ENCODE measurements at places on chromosomes 5 and 9. TPM values are rescaled to one million over a fixed set of nuclear protein-coding genes. Genes with fewer than 3 reads are reported as not detected.

DNA sequence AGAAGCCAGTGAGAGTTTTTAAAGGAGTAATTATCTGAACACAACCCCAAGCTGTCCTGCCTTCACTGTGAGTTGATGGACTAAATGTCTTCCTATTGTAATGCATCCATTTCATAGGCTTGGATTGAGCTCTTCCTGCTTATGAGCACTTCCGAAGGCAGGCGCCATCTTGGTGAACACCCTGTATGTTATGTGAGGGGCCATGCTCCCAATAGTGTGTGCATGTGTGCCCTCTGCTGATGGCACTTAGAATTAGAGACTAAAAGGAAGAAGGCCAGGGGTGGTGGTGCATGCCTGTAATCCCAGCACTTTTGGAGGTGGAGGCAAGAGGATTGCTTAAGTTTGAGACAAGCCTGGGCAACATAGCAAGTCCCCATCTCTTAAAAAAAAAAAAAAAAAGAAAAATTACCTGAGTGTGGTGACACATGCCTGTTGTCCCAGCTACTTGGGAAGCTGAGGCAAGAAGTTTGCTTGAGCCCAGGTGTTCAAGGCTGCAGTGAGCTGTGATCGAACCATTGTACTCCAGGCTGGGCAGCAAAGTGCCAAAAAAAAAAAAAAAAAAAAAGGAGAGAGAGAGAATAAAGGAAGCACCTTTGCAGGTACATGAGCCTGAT lies 65.0 kb downstream of the C9orf152 start:
- DNase-seq: peak; percentile 37

DNA sequence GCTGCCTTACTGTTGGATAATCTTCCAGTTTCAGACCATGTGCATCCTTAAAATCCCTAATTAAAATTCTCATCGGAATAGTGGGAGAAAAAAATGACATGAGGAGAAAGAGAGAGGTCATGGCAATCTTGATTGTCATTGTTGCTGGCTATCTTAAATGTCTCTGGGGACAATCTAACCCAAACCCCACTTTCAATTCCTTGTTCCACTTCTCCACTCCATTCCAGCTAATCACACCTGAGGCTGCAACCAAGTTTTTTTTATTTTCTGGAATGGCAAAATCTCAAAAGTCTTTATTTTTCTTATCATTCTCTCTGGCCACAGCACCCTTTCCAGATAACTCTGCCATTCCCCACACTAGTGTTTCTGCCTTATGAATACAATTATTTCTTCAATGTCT lies 171.9 kb upstream of the RASA1 start:
- no peak for DNase-seq

DNA sequence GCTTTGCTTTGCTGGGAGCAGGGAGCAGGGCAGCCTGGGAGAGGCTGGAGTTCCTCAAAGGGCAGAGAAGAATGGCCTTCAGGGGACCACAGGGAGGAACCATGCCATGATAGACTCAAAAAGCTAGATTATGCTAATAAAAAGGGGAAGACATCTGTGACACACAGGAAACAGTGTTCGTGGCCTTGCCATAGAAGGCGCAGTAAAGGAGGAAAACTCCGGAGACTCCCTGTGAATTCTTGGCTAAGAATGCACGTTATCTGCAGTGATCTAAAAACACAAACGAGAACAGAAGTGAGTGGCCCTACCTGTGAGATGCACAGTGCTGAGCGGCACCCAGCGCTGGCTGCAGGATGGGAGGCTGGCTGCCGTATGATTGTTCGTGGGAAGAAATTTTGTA lies 15.9 kb upstream of the LTC4S start:
- DNase-seq: no peak

The SPINK7 gene
- not detected for total RNA-seq

GRCh38 chr9:87502391-87503221 lies 4.9 kb downstream of the DAPK1 start:
- DNase-seq: no peak

The SPATA31D4 gene
- not detected for total RNA-seq

- no peak for DNase-seq
Observed at GRCh38 chr5:113024076-113024697, 47.6 kb downstream of the DCP2 start.

- DNase-seq: no peak
Observed at GRCh38 chr5:14138608-14139540, 4.3 kb upstream of the TRIO start.

DNA sequence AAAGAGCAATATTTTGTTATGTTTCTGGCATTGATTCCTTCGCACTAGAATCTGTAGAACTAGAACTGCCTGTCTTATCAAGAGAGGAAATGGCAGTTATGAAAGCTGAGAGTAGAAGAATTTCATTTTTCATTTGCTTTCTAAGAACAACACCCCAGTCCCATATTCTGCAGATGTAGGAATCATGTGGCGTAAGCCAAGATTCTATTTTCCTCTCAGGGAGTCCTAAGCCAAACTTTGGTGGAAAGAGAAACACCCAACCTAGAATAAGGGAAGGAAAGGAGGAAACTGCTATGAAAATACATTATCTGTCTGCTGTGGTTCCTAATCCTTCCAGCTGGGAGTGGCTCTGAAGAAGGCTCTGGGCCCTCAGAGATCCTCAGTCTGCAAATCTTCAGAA lies 1176.9 kb upstream of the C9orf72 start:
- DNase-seq: no peak

DNA sequence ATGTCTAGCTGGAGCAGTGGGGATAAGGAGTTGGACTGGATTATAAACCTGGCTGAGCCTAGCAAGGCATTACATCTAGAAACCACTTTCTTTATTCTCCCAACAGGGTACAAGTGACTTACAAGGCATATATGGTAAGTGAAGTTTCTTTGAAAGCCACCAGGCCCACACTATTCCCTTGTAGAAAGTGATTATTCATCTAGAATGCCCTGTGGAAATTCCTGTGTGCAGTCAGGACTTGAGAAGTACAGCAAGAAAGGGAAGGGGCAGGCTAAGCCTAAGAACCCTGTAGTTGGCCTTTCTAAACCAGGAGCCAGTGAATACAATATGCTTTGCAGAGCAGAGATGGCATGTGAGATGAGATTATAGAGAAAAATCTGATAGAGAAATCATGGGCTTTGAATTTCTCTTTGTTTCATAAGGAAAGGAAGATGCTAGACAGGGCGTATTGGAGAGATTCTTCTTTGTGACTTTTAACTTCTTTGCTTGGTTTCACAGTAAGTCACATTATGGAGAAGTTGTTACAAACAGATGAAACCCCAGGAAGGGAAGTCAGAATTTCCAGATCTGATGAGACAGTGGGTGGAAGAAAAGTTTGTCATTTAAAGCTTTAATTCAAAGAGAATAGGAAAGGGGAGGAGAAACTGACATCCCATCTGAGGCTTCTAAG lies 321.7 kb downstream of the NDUFS4 start:
- no peak for DNase-seq

The ARL14EPL gene
- total RNA-seq: 1.0 TPM

The FAM151B gene
- 1.9 TPM for total RNA-seq

The RFESD gene
- 5.3 TPM for total RNA-seq

The INSL4 gene
- not detected for total RNA-seq

GRCh38 chr9:118362596-118362995 lies 658.4 kb downstream of the TLR4 start:
- no peak for DNase-seq

DNA sequence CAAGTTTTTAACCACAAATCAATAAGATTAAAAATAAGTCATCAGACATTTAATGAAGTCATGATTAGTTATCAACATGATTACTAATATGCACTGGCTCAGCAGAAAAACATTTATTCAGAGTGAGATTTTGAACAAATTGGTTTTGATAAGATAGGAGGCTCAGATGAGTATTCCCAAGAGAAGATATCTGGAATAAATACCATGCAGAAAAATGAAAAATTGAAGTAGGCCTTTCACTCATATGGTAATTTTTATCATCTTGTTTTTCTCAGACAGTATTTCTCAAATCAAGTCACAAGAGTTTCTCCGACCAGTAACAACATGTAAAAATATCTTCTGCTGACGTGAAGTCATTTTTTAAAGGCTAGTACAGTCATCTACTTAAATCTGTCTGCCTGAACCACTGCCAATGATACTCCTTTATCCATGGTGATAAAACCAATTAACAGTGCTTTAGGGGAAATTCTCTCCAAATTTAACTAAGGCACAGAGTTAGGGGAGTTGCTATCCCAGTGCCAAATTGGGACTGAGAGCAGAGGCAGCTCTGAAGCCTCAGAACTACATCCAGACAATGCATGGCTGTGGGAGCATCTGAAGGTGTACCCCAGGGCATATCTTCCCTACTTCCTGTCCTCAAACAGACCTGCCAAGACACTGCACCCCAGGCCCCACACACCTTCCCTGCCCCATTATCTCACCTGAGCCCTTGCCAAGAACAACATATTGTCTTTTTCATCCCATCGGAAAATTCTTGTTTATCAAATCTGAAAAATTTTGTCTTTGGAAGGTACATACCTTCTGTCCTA lies 105.5 kb upstream of the TSLP start:
- no peak for DNase-seq

DNA sequence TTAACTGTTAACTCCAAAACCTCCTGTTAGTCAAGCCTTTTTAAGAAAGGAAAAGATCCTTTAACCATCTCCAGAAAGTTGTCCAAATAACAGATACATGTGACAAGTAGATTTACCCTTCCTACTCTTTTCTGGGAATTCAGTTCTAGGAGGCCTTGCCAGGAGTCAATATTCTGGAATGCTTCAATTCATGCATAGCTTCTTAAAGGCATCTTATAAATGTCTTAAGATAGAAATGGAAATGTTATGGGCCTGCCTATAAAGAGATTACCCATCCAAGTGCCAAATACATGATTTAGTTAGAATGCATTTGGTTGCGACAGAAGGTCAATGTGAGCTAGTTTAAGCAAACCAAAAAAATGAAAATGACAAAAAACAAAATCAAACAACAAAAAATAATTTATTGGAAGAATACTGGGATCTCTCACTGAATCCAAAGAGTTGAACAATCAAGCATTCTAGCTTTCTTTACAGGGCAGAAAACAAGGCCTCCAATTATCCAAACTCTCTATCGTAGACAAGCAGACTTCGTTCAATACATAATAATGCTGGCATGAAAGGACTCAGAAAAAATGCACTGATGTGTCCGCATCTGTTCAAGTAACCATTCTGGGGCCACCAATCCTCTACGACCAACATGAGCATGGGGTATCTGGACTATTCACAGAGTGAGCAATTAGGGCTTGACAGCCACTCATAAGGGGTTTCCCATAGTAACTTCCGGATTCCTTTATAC lies 188.6 kb downstream of the CTNND2 start:
- no peak for DNase-seq

GRCh38 chr9:127897193-127897692 lies 2.2 kb downstream of the ST6GALNAC6 start:
- no peak for DNase-seq

DNA sequence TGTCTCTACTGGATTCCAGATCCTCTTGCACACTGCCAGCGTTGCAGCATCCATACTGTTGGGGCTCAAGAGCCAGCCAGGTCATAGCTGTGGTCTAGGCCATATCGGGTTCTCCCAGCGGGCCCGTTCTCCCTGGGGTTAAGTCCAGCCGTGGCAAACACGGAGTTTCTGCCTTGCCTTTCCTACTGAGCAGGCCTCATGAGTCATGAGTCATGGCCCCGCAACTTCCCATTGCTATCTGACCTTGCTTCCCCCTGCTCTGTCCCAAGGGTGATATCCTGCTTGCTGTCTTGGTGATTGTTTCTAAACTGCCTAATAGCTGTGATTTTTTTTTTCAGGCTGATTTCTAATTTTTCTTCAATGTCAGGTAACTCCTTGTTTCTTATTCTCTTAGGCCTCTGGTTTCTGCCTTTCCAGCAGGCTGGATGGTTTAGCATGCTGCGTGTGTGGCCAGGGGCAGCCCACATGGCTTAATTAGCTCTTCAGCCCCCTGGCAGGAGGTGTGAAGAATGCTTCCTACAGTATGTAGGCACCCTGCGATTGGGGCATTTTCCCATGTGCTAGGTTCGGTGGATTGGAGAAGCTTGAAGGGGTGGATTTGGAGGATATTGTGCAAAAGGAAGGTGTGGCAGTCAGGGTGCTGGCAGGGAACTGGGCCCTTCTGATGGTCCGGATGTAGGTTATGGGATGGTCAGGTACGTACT lies 18.7 kb downstream of the DAPK1 start:
- DNase-seq: peak; percentile 85

The BTNL3 gene
- not detected for total RNA-seq

The PTPDC1 gene
- 11.5 TPM for total RNA-seq

The JAK2 gene
- 5.0 TPM for total RNA-seq
